Dorsolateral prefrontal cortex (tissue), 122 donors: ENCODE measurements at places on chromosomes 16 and 17. TPM values are rescaled to one million over a fixed set of nuclear protein-coding genes. Genes with fewer than 3 reads are reported as not detected.

Gene MYO15A
- total RNA-seq, result 14.9 TPM

Gene PRM1
- not detected for total RNA-seq

Gene NOG
- total RNA-seq, result 2.4 TPM

Gene CA5A
- 0.08 TPM for total RNA-seq

Gene PABPN1L
- not detected for total RNA-seq
